ENCODE measurements at places on chromosomes 7 and 10.

GRCh38 chr7:1692515-1693418 is 22.7 kb downstream of the ELFN1 start:
- DNase-seq: peak; percentile 28

- DNase-seq: no peak
Observed at GRCh38 chr10:80582286-80582960, 44.7 kb downstream of the SH2D4B start.

DNA sequence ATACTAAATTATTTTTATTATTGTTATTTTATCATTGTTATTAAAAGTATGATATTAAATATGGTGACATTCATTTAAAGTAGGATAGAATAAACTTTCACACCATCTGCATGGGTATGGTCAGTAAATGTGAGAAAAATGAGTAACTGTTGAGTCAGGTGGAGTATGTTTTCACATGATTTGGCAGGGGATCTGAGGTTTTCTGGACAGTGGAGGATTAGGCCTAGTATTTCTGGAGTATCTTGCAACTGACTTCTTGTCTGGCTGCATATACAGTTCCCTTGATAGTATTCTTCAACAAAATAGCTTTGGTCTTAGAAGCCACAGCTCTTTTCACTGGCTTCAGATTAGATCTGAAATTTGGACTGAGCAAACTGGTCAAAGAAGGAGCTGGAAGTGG is 54.5 kb downstream of the GBF1 start:
- no peak for DNase-seq

- no peak for DNase-seq
Observed at GRCh38 chr10:58175990-58176900, 91.4 kb downstream of the IPMK start.

GRCh38 chr7:155231941-155232340 is 65.7 kb upstream of the INSIG1 start:
- DNase-seq: no peak

GRCh38 chr10:96524741-96525140 is 11.0 kb upstream of the TLL2 start:
- no peak for DNase-seq

DNA sequence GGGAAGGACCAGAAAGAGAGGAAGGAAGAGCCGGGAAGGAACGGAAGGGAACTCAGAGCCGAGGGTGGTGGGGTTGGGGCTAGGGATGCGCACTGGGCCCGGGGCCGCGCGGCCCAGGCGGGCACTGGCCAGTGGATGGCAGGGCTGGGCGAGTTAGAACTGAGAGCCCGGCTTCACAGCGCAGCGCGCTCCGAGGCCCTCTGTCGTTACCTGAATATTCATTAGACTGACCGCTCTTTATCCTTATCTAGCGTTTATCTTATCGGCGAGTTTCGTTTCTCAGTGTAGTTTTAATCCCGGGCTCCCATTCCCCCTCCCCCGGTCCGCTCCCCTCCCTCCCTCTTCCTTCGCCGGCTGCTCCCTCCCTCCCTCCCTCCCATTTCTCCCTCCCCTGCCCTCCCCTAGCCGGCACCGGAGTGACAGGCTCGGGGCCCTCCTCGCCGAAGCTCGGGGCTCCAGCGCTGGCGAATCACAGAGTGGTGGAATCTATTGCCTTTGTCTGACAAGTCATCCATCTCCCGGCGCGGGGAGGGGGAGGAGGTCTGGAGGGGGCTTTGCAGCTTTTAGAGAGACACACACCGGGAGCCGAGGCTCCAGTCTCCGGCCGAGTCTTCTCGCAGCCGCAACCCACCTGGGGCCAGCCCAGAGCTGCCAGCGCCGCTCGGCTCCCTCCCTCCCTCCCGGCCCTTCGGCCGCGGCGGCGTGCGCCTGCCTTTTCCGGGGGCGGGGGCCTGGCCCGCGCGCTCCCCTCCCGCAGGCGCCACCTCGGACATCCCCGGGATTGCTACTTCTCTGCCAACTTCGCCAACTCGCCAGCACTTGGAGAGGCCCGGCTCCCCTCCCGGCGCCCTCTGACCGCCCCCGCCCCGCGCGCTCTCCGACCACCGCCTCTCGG is at the start of gene PAX2:
Gene PAX2 (plus strand): TSS at position 596 of the 895 bp plus-strand sequence. CDS start 679 bp downstream, outside the sequence.
- no peak for DNase-seq

DNA sequence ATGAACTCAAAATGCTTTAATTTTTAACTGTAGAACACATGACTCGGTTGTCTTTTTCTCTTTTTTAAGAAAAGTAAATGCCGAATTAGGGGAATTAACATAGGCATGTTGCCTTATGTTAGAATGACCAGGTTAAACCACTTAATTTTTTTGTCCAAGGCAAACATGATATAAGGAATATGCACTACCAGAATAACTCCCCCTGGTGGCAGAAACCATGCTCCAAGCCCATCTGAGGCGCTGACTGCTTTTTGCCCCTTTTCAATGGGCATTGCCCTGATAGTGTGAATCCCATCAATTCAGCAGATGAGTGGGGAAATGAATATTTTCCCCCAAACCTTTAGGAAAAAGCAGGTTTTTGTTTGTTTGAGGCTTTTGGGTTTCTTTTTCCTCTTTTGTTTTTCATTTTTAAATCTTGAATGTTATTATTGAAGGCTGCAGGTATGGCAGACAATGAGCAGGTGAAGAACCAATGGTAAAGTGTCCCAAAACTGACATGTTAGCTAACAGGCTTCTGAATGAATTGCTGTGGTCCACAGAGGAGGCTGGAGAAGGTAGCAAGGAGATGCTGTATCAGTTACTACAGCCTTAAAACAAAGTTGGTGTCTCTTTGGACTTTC is 284.3 kb downstream of the SORCS3 start:
- DNase-seq: no peak

DNA sequence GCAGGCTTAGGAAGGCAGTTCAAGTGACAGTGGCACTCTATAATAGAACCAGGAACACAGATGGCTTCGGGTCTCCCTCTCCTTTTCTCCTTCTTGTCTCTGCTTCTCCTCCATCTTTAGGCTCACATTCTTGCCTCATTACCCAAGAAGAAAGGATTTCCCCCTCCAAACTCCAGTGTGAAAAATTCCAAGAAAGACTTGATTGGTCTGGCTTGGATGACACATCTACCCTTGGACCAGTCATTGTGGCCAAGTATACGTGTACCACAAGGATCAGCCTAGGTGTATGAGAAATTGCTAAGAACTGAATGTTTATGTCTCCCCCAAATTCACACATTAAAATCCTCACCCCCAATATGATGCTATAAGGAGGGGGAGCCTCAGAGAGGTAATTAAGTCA is 53.9 kb downstream of the PRTFDC1 start:
- no peak for DNase-seq

DNA sequence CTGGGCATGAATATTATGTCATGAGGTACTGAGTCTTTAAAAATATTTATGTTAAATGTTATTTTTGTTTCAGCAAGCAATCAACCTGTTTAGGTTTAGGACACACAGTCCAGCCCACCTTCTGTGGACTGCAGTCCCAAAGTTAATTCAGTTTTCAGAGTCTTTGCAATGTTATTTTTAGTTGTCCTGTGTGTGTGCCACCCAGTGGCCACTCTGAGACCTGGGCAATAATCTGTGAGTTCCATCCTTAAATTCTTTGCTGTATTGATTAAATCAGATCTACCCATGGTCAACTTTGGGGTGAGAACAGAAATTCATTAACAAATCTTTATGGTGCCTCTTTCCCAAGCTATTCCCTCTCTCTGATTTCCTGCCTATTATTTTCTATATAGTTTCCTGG is 415.1 kb downstream of the CCSER2 start:
- no peak for DNase-seq

DNA sequence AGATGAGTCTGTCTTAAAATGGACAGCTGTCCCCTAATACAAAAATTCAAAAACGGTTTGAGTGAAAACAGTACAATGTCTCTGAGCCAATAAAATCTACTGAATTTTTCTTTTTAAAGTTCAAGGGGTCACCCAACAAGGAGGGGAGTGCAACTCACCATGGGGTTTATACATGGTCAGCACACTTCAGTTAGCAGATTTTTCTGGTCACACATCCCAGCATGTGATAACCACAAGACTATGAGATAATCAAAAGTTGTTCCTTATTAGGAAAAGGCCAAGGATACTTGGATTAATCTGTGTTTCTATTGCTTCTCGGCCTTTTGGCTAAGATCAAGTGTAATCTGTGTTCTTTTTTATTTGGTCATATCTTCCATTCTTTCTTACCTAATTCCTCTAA is 31.6 kb downstream of the ABCB5 start:
- DNase-seq: no peak

DNA sequence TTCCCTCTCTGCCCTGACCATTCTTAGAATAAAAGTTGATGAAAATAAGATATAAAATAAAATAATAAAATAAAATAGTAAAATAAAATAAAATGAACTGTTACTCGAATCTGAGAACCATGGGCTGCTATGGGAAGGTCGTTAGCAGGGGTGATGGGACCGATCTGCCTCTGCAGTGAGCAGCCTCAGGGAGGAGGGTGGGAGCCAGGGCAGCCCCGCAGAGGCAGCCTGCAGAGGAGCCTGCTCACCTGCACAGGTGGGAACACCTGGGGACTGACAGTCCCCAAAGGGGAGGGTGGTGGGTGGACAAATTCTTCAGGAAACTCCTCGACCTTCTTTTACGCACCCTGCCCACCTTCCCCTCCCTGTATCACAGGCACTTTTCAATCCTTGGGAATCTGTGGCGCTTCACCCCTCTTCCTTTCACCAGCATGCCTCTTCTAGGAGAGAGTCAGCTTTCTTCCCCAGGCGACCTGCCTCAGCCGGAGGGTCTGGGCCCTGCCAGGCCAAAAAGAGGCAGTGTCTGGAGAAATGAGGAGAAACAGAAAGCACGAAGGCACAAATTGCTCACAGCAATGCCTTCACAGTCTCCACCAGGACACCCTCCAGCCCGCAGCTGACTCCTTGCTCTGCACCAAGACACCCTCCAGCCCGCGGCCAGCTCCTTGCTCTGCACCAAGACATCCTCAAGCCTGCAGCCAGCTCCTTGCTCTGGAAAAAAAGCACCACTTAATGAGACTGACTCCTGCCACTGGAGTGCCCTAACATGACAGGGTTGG is 368.4 kb upstream of the SHH start:
- DNase-seq: no peak

DNA sequence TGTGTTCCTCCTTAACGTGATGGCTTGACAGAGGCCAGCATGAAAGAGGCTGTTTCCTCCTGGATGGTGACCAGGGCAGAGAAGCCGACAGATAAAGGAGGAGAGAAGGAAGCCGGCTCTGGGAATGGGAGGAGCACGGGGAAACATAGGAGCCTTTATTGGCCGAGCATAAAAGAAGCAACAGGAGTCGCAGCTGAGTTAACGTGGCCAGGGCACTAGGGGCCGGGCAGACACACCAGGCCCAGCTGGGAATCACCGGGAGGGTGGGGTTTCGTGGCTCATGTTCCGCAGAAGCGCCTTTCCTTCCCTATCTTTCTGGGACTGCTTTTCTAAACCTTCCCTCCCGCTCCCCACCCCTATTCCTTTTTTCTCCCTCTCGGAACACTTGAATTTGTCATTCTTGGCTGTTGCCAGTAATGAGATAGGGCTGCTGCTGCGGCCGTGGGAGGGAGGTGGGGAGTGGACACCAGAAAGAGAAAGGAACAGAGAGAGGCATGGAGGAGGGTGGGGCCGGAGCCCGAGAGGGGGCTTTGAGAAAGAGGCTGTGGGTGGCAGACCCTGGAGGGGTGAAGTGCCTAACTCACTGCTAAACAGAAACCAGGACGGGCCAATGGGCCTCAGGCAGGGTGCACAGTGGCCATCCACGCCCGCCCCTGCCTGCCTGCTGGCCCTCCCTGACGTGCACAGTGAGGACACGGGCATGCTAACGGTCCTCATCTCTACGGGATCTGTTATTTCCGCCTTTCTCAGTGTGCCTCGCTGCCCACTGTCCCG is 65.2 kb downstream of the COL13A1 start:
- no peak for DNase-seq

DNA sequence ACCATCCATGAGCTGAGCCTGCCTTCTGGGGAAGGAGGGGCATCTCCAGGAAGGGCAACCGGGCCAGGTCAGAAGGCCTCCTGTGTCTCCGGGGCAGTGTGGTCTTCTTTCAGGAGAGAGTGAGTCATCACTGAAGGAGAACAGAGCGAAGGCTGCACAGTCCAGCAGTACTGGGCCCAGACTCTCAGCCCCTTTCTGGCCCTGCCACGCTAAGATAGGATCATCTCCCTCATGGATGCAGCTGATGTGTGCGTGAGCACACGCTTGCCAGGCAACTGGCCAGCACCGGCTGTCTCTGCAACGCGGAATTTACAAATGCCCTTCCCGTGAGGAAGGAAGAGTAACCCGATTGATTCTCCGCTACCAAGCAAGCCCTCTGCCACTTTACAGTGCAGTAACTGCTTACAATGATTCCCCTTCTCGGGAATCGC is 328.2 kb downstream of the TNS3 start:
- DNase-seq: no peak

DNA sequence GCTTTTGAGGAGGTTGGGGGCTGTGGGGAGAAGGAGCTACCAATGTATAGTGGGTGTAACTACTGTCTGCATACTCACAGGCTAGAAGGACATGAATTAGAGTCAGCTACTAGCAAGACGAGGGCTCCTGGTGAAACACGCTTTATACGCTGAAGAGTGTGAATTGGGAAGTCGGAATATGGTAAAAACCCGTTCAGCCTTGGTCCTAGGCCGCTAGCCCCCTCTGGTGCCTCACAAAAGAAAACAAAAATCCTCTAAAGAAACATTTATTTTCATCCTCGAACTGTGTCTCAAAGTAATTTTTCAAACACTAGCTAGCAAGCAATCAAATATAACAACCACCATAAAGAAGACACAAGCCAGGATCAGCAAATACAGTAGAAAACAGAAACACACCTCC is 338.1 kb upstream of the SEMA3C start:
- DNase-seq: no peak

- DNase-seq: no peak
Observed at GRCh38 chr10:61931620-61932332, 30.3 kb downstream of the ARID5B start.

DNA sequence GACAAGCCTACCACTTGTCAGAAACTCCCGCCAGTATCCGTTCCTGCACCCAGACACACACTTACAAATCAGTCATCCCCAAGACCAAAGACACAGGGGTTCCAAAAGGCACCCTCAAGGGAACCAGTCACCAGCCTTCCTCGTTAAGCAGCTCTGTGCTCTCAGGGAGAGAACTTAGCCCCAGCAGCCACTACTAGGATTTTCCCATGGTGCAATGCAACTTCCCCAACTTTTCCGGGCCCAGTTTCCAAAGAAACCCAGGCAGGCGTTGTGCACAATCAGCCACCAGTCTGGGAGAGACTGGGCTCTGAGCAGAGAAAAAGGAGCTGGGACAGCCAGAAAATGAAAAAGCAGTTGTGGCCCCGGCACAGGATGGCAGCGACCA is 1.2 kb downstream of the DLG5 start:
- DNase-seq: no peak

DNA sequence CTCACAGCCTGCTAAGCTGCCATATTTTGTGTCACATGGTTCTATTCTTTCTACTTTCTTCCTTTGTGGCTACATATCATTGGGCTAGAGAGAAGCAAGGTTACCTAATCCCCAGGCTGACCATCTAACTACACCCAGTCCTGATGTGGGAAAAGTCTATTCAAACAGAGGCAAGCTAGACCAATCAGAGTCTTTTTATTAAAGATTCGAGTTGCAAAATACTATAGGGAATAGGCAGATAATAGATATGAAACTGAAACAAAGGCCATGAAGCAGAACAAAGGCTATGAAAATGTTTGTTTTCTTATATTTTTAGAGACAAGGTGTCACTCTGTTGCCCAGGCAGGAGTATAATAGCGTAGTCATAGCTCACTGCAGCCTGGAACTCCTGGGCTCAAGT is 36.7 kb downstream of the MTERF1 start:
- DNase-seq: no peak

- no peak for DNase-seq
Observed at GRCh38 chr10:54667136-54667535, 133.9 kb downstream of the PCDH15 start.
